ENCODE measurements at places on chromosomes 5 and 9.

DNA sequence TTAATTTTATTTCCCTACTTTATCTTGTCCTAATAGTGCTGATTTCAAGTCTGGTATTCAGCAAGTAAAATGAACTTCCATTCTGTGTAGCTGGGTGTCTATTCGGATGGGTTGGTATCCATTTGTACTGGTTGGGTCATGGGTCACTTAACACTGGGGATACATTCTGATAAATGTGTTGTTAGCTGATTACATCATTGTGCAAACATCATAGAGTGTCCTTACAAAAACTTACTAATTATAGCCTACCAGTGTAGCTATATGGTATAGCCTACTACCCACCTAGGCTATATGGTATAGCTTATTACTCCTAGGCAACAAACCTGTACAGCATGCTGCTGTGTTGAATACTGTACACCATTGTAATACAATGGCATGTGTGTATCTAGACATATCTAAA, 1373.7 kb upstream of the DMAC1 start:
- H3K27me3 ChIP-seq: no peaks in the 10 kb centered on the region
- DNase-seq: no peak
- no peaks in the 10 kb centered on the region for H3K36me3 ChIP-seq

GRCh38 chr5:173689171-173689736, 72.8 kb upstream of the BOD1 start:
- no peak overlapping the region for H3K4me3 ChIP-seq
- no peaks in the 10 kb centered on the region for H3K4me1 ChIP-seq
- no peak overlapping the region for H3K27ac ChIP-seq
- no peak for DNase-seq
- no peaks in the 10 kb centered on the region for H3K36me3 ChIP-seq

DNA sequence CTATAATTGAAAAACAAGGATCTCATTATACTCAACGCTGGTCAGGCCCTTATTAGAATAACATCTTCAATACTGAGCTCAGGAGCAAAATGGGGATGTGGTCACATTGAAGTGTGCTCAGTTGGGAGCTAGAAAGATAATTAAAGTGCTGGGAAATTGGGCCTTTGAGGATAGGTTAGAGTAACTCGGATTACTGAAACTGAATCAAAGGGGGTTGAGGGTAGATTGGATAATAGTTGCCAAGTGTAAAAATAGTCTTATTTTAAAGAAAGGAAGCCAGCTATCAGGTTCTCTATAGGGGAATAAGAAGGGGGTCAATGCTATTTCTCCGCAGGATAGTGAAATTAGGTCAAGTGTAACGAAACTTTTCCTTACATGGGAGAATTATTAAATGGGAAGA, 391.0 kb upstream of the PTPRD start:
- H3K27me3 ChIP-seq: no peaks in the 10 kb centered on the region
- no peak overlapping the region for H3K4me3 ChIP-seq
- no peak overlapping the region for H3K27ac ChIP-seq
- H3K36me3 ChIP-seq: no peaks in the 10 kb centered on the region
- H3K4me1 ChIP-seq: no peaks in the 10 kb centered on the region

DNA sequence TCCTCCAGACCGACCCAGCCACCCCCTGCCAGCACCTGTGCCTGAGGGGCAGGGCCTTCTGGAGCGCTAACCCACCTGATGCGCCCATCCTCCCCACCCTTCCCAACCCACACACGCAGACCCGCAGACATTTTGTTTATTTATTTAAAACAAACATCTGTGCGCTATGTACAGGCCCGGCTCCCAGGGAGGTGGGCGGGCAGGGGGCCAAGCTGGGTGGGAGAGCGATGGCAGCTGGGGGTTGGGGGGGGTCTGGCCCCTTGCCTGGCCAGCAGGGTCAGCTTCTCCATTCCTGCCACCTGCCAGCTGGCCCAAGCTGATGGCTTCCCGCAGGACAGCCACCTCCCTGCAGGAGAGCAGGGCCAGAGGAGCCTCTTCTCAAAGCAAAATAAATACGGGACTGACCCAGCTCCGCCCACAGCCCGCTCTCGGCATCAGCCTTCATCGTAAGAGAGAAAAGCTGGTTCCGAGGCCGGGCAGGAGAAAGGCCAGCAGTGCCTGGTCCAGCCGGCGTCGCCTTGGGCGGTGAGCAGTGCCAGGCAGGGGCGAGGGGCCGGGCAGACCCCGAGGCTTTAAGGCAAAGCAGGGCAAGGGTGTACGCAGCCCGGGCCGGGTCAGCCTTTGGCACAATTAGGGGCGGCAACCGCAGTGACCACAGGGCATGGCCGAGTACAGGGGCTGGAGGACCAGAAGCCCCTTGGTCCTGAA, 10.9 kb upstream of the CLIC3 start:
- no peaks in the 10 kb centered on the region for H3K4me1 ChIP-seq
- H3K27ac ChIP-seq: no peak overlapping the region
- H3K4me3 ChIP-seq: no peak overlapping the region

GRCh38 chr9:81829195-81829882, 98.9 kb upstream of the SPATA31D4 start:
- peaks cover 9% of the 10 kb centered on the region for H3K4me1 ChIP-seq
- no peak for DNase-seq
- H3K4me3 ChIP-seq: no peak overlapping the region
- no peak overlapping the region for H3K27ac ChIP-seq
- H3K36me3 ChIP-seq: no peaks in the 10 kb centered on the region

- no peak for DNase-seq
- peaks cover 58% of the 10 kb centered on the region for H3K27me3 ChIP-seq
- no peak overlapping the region for H3K27ac ChIP-seq
- no peak overlapping the region for H3K4me3 ChIP-seq
- peaks cover 7% of the 10 kb centered on the region for H3K4me1 ChIP-seq
These were observed 5.7 kb downstream of the PDE6A start for GRCh38 chr5:149938791-149939358.

DNA sequence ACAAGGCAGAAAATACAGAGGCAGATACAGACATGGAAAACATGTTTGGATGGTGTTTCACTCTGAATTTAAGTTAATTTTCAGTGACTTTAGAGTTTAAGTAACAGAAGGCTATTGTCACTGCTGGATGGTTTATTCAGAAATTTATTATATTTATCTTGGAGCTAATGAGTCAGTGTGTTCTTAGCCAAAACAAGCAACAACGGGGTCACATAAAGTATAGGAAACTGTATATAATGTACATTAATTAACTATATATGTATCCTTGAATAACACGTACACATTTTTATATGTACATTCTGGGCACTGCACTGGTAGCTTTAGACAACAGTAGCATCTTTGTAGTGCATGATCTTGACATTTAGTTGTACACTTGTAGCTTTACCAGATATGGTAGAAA, 30.7 kb downstream of the CYLC2 start:
- H3K36me3 ChIP-seq: no peaks in the 10 kb centered on the region
- no peak overlapping the region for H3K4me3 ChIP-seq
- H3K4me1 ChIP-seq: no peaks in the 10 kb centered on the region
- no peak for DNase-seq
- H3K27ac ChIP-seq: no peak overlapping the region

DNA sequence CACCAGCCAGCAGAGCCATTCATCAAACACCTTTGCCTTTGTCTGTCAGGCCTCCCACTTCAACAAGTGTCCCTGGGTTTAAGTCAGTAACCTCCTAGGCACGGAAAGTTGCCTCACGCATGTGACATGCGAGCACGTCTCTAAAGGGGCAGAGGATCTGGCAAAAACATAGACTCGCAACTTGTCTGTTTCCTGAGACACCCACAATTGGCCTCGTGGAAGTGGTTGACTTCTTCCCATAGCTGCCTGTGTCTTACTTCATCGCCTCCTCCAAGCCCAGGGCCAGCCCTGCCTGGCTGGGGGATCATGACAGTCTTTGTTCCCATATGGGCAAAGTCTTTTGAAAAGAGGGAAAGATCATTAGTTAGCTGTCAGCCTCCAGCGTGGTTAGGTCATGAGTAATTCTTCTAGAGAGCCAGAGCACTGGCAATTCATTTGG, 35.5 kb upstream of the GLRX start:
- no peaks in the 10 kb centered on the region for H3K27me3 ChIP-seq
- H3K27ac ChIP-seq: no peak overlapping the region
- DNase-seq: no peak
- H3K4me3 ChIP-seq: no peak overlapping the region

- H3K36me3 ChIP-seq: peaks cover 96% of the 10 kb centered on the region
- peaks cover 20% of the 10 kb centered on the region for H3K4me1 ChIP-seq
- no peak for DNase-seq
These were observed 42.5 kb downstream of the PRRC2B start for GRCh38 chr9:131436376-131436775.

All from neuronal stem cell (in vitro differentiated cells).